ENCODE measurements at places on chromosomes 4 and X.

- no peak for DNase-seq
Measured at GRCh38 chrX:37553476-37553875, 18.0 kb upstream of the LANCL3 start.

DNA sequence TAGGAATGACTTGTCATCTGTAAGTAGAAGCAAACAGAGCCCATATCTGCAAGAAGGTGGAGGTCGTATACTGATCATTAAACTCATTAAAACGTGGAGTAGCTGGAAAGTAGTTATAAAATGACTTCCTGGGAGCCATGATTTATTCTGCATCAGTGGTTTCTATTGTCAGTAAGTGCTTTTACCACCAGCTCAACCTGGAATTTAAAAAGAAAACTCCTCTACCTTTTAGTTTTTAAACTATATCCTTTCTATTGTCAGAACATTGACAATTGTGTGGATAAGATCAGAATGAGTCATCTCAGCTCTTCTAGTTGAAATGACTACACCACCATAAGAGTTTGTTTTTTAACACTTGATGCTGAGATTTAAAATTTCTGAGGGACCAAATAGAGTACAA, 651.2 kb upstream of the GALNT7 start:
- DNase-seq: no peak

- no peak for DNase-seq
Measured at GRCh38 chrX:110671068-110671803, 124.4 kb downstream of the CHRDL1 start.

GRCh38 chr4:92580816-92581215, 277.1 kb downstream of the GRID2 start:
- DNase-seq: no peak

GRCh38 chr4:62196338-62196737, 996.2 kb downstream of the ADGRL3 start:
- DNase-seq: no peak

- no peak for DNase-seq
Measured at GRCh38 chr4:100708776-100709175, 191.0 kb upstream of the EMCN start.

GRCh38 chr4:151671541-151672059, 89.2 kb downstream of the GATB start:
- no peak for DNase-seq

- DNase-seq: peak; percentile 91
Measured at GRCh38 chr4:139656614-139657486, 8.8 kb upstream of the MGST2 start.

DNA sequence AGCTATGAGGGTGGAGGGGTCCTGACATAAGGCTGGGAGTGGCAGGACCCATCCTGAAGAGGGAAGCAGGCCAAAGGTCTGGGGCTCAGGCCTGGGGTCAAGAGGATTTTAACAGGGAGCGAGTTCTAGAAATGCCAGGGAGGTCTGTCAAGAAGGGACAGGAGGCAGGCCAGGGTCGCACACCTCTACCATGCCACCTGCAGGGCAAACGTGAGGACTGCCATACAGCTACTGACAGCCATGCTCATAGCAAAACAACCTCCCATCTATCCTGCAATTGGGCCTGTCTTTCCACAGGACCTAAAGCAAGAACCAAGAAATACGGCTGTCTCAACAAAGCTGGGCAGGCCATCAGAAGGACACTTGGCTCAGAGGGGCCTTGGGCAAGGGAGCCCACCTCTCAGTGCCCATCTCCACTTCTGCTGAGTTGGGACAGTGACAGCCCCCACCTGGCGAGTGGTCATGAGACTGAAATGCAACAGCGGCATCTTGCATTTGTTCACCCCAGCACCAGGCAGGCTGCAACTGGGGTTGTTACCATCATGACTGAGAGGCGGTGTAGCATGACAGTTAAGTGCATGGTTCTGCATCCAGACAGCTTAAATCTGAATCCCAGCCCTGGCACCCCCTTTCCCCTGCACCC, 92.7 kb downstream of the WFS1 start:
- DNase-seq: no peak

Data from hepatocyte (in vitro differentiated cells).